ENCODE measurements at places on chromosomes 13 and 19.

- no peak for DNase-seq
Observed at GRCh38 chr13:95246292-95247082, 54.8 kb downstream of the ABCC4 start.

DNA sequence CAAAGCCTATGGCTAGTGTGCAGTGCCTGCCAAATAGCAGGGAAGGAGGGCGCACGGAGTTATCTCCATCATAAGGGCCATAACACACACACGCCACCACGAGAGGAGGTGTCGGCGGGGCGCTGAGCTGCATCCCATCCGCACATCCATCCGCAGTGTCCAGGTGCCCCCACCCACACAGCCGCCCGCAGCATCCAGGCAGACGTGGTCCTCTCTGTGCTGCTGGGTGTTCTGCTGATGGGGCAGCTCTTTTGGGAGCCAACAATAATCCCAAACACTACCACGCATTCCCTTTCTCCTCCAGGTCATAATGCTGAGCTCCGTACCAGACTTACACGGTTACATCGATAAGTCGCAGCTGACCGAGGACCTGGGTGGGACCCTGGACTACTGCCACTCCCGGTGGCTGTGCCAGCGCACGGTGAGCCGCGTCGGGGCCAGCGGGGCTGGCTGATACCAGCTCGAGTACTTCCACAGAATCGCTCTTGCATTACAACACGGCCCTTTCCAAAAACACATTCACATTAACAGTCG is 41.5 kb upstream of the F7 start:
- no peak for DNase-seq

GRCh38 chr19:39970425-39970674 is 615 bp upstream of the PSMC4 start:
- DNase-seq, result no peak

- DNase-seq, result no peak
Observed at GRCh38 chr13:80551650-80552497, 210.9 kb upstream of the SPRY2 start.

GRCh38 chr13:100399455-100399854 is 189.1 kb downstream of the GGACT start:
- DNase-seq, result no peak

GRCh38 chr13:30796631-30797601 is 61.6 kb downstream of the ALOX5AP start:
- DNase-seq, result no peak

DNA sequence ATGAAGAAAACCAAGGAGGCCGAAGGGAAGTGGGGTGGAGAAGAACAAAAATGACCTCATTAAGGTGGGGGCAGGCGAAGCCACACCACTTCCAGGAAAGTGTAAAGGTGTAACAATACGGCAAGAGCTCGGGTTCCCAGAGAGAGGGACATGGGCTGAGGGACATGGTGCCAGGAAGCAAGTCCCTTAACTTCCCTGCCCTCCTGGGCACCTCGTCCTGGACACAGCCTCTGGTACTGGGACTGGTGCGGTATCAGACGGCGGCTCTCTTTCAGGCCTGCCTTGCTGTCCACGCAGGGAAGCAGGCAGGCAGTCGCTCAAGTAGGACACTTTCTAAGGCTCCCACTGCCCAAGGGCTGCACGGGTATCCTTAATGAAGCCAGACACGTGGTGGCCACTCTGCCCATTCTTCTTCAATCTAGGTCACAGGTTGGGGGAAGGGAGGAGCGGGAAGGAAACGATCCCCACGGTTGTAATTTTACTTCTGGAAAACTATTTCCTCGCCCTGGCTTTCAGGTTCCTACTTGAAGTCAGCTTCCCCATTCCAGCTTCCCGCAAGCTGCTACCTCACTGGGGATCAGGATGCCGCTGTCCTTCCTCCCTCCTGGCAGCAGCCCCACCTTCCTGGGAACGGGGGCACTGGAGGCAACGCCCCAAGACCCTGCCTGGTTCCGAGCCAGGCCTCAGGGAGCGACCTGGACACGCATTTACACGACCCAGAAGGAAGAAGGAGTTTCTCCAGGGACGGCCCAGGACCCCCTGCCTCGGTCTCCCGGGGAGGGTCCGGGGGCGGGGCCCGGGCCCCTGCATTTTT is 1.2 kb downstream of the AP3D1 start:
- DNase-seq, result peak; percentile 17

- DNase-seq, result no peak
Observed at GRCh38 chr19:58001895-58002369, 688 bp downstream of the ZNF606 start.

- DNase-seq, result no peak
Observed at GRCh38 chr13:100291624-100292023, 202.7 kb downstream of the PCCA start.

DNA sequence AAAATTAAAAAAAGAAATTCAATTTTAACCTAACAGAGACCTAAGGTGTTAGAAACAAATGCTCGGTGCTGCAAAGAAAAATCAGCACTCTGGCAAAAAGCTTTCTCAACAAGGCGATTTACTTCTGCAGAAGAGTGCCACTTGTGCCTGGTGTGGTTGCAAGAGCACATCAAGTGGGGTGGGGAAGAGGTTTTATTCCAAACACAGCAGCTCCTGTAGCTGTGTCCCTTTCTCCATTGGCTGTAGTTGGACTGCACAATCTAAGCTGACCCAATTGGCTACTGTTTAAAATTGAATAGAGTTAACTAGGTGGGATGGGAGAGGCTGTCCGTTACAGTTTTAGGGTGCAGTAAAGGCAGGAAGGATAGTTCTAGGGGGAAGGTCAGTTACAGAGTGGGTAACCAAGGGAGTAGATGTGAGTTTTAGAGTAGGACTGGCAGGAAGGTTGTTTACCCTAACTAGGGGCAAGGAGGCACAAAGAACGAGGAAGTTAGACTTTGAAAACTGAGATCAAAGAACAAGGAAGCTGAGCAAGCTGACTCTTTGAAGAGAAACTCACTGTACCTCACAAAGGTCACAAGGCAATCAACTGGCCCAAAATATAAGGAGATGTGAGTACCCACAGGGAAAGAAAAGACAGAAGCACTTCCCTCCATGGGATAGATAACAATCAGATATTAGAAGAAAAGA is 145.7 kb downstream of the LIG4 start:
- DNase-seq, result no peak

DNA sequence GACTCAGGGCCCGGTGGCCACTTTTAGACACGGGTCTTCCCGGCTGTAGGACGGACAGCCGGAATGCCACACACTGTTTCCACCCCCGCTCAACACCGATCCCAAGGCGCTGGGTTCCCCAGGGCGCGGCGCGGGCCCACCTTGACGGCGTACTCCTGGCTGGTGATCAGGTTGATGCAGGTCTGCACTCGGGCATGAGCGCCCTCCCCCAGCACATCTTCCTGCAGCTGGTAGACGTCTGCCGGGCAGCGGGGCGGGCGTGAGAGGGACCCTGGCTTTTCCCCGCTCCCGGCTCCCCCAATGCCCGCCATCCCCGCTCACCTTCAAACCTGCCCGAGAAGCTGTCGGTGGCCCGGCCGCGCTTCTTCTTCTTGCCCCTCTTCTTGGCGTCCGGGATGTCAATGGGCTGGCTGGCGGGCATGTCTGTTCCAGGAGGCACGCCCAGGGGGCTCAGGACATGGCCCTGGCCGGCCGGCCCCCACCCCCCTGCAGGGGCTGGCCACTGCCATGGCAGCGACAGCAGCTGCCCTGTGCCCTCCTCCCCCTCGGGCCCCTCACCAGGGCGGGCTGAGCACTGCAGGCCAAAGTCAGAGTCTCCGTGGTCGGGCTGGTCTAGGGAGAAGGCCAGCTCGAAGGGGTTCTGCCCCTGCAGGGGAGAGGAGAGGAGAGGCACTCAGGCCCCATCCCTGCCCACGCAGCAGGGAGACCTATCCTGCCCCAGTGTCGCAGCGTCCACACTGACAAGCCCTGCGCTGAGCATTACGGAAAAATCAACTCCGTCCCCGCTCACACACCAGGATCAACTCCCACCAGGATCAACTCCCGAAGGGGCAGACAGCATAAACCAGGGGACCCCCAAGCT is 4.8 kb downstream of the MKNK2 start:
- no peak for DNase-seq

DNA sequence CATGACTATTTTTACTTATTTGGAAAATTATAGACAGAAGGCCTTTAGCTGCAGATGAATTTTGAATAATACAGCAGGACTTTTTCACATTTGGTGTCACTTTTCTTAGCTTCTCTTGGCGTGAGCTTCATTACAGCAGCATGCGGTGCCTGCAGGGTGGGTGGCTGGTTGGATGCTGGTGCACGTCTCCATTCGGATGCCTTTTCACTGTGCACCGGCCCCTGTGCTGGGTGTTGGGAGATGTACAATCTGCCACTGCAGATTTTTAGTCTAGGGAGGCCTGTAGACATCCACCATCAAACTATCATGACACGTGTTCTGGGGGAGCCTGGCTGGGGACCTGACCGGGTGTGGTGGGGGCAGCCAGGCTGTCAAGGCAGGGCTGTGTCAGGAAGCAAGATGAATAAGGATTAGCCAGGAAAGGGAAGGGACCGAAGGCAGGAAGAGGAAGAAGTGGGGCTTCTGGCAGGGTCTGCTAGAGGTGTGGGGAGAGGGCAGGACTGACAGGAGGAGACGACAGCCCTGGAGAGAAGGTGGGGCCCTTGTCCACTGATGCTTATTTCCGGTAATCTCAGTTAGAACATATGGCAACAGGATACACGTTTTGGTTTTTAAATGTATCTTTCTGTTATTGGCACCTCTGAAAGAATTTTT is 88.8 kb downstream of the ARHGEF7 start:
- DNase-seq, result no peak
